ENCODE measurements at places on chromosomes 16 and 17.

DNA sequence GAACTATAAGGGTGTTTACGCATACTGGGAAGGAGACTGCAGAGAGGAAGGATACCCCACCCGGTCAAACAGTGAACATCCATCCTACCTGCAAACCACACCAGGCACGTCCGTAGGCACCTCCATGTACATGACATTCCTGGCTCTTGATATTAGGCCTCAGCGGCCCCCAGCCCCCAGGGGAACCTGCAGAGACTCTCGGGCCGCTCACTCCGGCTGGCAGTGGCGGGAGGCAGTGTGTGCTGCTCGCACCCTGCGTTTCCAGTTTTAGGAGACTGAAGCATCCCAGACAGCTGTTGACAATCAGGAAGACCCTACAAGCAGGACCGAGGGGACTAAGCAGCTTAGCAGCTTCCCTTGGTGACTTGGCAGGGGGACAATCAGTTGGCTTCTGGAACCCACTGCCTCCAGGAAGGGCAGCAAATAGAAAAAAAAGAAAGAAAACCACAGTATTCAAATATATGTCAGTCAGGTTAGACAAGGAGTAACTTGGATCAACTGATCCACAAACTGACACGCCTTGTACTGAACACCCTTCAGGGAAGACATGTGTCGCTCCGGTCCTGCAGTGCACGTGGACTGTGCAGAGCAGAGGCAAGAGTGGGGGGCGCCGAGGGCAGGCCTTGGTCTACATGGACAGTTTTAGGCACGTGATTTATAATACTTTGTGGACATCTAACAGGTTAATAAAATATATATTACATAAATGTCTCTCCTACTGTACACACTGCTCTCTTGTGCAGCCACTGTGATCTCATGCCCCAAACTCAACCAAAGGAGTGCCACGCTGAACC is 29.9 kb upstream of the CLEC18B start:
- DNase-seq, result no peak

GRCh38 chr16:31023627-31024226 is 9.6 kb upstream of the STX4 start:
- no peak for DNase-seq

DNA sequence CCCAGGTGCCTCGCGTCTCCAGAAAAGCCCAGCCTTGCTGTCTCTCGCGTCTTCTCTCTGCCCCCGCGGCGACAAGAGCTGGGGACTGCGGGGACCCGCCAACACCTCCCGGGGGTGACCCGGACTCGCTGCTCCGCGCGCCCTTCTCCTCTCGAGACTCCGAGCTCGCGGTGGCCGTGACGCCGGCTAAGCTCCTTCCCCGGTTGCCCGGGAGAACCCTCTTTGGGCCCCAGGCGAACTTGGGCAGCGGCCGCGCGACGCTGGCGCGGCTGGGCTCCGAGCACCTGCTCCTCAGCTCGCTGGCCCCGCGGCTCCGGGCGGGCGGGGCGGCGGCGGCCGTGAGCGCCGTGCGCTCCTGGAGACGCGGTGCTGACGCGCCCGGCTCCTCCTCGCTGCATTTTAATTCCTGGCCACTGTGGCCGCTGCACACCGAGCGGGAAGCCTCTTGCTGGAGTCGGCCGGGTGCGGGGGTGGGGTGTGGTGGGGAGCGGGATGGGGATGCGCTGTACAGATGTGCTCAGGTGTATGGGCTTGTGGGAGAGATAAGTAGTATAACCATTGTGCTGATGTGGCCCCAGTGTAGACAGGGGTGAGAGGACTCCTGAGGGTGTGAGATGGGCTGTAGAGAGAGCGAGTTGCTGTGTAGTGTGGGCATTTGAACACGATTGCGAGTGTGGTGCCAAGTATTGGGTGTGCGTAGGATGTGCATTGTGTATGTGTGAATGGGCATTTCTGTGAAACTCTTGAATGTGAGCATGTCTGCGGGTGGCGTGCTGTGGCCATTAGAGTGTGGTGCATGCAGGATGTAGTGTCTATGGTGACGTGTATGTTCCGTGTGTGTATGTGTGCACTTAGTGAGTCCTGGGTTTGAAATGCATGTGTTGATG is at the start of gene ASIC2:
Gene ASIC2 (minus strand): TSS at position 315 of the 887 bp plus-strand sequence.
- no peak for DNase-seq

- no peak for DNase-seq
Measured at GRCh38 chr17:3526971-3527370, 30.6 kb downstream of the TRPV3 start.

DNA sequence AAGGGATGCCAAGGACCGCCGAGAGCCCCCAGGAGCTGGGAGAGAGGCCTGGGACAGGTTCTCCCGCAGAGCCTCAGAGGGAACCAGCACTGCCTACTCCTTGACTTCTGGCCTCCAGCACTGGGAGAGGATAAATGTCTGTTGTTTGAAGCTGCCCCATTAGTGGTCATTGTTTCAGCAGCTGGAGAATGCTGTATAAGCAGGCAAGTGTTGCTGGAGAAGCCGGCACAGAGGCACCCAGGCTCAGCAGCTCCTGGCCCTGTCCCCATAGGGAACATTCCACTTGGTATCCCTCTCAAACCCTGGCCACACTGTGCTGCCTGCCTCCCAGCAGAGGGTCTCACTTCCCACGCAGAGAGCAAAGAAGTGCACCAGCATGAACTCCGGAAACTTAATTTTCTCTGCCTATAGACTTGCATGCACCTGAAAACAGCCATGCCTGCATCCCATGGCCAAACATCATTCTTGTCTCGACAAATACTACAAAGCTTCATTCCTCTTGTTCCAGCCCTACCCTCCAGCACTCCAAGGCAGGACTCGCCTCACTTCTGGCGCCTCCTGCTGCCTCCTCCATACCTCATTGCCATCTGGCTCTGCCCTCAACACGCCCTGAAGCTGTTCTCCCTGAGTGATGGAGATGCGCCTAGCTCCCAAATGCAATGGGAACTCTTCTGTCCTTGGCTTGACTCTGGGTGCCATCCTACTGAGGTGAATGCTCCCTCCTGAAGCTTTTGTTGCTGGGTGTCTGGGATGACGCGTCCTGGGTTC is 88.1 kb downstream of the DNAH17 start:
- no peak for DNase-seq

Measured in kidney glomerular epithelial cell (primary cell).